ENCODE measurements at places on chromosomes 2 and 18.

GRCh38 chr2:173571021-173571821, 216.5 kb downstream of the CDCA7 start:
- DNase-seq: peak; percentile 79

DNA sequence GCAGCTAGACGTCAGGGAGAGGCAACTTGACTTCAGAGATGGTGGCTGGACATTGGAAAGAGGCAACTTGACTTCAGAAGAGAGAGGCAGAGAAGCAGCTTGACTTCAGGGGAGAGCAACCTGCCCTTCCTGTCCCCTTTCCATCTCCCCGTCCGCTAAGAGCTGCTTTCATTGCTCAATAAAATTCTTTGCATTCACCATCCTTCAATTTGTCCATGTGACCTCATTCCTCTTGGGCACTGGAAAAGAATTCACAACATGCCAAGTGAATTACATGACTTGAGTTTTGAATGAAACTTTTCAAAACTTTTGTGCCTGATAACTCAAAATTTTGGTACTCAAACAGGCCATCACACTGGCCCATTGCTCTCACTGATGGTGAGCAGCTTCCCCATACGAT, 158.9 kb downstream of the DPP4 start:
- no peak for DNase-seq

- DNase-seq: no peak
Observed at GRCh38 chr2:211306929-211307328, 750.5 kb downstream of the CPS1 start.

DNA sequence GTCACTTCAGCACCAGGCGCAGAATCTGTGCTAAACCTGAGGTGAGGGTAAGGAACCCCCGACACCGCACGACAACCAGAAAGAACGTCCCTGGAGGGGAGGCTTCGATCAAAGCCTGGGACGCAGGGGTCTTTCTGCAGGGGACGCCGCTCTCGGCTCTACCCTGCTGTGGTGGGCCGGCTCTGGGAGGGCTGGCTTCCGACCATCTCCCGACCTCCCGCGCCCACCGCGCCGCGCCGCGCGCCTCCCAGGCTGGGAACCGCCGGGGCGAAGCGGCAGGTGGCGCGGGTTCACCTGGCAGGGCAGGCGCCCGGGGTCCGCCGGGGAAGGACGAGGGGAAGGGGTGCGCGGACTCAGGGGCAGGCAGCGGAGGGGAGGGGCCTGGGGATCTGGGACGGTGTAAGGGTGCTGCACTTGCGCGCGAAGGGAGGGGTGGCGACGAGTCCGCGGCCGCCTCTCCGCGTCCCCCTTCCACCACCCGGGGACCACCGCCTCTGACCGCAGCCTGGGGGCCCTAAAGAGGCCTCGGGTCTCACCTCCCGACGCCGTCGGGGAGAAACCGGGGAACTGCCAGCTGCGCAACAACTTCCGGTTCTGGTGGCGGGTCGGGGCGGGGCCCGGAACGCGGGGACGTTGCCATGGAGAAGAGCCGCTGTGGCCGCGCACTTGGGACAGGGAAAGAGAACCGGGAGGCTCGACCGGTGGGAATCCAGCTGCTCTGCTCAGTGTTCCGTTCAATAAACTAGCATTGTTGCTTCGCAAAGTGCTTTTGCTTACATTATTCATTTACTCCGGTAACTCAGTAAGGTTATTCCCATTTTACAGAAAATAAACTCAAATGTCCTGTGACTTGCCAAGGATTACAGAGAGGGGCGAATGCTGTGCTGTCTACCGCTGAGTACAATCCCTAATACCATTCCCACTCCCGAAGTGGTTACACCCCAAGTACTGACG, at the start of gene ZNF396:
TSS of gene ZNF396 (minus strand) at position 596 of the 954 bp plus-strand sequence. CDS start 3,045 bp downstream, outside the sequence.
- DNase-seq: peak; percentile 44

All from HAP-1 (cell line).